ENCODE measurements at places on chromosomes 1 and 21. TPM values are rescaled to one million over a fixed set of nuclear protein-coding genes. Genes with fewer than 3 reads are reported as not detected.

- no peak for DNase-seq
These were observed at the start of gene CROCC for GRCh38 chr1:16921391-16922185. Gene CROCC, plus strand, starts transcription at chr1:16921931. Its CDS starts 88 bp downstream, at chr1:16922019.

DNA sequence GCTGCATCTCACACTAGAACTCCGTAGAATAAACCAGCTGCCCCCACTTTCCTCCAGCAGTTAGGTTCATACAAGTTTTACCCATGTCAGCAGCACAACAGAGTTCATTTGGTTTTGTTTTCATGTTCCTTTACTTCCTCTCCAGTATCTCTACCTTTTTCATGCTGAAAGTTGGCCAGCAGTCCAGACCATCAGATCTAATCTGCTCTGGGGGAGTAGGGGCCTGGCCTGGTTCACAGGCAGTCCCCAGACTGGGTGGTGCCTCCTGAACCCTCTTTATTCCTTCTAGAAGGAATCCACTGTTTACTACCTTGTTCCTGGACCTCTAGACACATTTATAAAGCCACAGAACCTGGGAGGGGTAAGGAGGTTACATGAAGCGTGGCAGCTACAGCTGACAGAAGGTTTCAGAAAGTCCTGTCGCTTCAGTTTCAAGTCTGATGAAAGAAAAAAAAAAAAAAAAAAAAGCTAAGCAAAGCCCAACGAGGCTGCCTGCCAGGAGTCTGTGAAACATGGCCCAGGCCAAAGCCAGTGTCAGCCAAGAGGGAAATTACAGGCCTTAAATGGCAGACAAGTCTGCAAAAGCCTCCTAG lies 184.6 kb upstream of the JUN start:
- DNase-seq, result no peak

DNA sequence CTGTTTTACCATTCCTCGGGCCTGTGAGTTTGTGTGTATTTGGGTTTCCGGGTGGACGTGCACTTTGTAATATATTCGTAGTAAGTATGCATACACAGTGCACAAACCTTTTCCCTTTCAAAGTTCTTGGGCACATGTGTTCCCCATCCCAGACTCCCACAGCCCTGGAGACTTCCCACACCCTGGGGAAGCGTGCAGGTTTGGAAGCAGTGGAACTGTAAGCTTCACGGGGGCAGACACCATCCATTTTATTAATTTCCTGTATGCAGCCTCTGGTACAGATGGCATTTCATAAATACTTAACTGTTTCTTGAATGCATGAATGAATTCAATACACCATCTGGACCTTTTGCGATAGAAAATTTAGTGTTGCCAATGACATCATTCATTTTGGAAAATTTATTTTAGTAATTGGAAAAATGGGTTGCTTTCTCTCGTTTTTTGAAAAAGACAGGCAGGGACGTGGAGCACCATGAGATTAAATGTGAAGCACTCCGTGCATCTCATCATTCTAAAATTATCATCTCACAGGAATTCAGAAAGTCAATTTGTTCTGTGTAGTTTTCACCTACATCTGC lies 10.8 kb downstream of the ETS2 start:
- DNase-seq, result no peak

DNA sequence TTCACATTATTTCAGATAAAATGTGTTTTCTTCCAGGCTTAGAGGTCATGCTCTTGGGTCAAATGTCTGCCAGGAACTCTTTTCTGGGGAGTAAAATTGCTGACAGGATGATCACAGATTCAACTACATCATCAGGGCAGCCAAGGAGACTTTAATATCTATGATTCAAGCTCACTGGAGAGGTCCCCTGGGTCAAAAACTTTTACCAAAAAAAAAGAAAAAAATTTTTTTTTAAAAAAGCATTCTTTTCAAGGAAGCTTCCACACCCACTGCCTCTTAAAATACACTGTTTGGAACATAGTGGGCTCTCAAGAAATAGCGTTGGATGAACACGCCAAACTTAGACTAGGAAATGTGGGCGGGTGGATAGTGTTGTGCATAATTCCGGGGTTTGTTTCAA lies 81.3 kb downstream of the TIAM1 start:
- DNase-seq, result no peak

DNA sequence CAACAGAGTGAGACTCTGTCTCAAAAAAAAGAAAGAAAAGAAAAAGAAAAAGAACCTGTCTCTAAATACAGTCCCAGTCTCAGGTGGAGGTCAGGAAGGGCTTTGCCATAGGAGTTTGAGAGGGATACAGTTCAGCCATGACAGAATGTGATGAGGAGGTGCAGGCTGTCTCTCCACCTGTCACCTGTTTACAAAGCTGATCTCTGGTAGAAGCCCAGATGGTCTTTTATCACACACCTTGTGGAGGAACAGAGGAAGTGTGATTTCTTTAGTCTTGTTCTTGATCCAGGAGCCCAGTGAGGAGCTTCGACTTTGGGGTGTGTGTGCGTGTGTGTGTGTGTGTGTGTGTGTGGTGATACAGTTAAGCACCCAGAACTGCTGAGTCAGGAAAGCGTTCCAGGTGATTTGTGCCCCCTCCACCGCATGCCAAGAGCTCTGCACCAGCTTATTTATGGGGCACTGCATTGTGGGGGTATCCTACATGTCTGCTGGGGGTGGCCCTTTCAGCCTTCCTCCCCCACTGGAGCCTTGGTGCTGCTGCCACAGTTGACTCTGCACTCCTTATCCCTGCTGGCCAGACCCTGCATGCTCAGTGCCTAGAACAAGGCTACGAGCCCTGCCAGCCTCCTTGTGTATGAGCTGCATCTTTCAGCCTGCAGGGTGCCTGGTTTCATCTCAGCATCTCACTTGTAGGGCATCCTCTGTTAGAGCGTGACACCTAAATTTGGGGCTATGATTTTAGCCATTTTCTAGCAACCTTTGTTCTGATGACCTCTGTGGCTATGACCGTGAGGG lies 19.3 kb downstream of the DOP1B start:
- no peak for DNase-seq

DNA sequence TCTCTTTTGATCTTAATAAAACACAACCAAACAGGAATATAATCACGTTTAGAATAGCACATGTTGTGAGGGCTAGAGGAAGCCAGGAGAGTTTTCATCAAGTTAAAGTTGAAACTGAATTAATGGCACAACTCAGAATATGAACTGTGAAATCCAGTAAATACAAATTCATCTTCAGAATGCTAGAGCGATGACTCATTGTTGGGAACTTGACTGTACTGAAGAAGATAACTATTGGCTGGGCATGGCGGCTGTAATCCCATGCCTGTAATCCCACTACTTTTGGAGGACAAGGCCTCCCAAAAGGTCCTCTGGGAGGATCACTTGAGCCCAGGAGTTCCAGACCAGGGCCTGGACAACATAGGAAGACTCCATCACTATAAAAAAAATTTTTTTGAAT lies 8.8 kb downstream of the SYF2 start:
- DNase-seq, result peak; percentile 6

- peak; percentile 89 for DNase-seq
These were observed 84.7 kb downstream of the BRINP2 start for GRCh38 chr1:177255411-177255810.

DNA sequence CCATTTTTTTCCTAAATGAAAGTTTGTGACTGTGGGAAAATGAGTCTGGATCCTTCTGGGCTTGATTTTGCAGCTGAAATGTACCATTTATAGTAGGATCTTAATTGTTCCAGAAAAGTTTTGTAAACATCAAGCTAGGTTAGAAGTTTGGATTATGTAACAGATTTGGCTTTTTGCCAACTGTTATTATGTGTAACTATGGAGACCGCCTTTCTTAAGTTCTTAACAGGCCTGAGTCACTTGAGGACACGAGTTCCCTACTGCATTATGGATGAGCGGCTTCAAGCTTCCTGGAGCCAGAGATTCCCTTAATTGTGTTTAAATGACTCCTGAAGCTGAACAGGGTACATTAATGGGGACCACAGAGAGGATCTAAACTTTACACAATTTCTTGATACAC lies 22.2 kb downstream of the SLC25A33 start:
- peak; percentile 80 for DNase-seq

DNA sequence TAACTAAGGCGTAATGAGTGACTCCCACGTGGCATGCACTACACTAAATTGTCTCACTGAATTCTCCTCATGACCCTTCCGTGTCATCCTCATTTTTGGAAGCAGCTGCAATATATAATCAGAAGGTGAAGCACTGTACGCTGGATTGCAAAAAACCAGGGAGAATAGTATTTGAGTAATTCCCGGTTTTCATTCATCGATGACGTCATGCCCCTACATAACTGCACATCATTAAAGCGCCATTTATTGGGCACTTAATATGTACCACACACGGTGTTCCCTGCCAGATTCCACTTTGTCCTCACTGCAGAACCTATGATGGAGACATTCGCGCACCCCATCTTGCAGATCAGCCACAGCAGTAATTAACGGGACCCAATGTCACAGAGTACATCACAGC lies 41.0 kb downstream of the DHRS3 start:
- no peak for DNase-seq

DNA sequence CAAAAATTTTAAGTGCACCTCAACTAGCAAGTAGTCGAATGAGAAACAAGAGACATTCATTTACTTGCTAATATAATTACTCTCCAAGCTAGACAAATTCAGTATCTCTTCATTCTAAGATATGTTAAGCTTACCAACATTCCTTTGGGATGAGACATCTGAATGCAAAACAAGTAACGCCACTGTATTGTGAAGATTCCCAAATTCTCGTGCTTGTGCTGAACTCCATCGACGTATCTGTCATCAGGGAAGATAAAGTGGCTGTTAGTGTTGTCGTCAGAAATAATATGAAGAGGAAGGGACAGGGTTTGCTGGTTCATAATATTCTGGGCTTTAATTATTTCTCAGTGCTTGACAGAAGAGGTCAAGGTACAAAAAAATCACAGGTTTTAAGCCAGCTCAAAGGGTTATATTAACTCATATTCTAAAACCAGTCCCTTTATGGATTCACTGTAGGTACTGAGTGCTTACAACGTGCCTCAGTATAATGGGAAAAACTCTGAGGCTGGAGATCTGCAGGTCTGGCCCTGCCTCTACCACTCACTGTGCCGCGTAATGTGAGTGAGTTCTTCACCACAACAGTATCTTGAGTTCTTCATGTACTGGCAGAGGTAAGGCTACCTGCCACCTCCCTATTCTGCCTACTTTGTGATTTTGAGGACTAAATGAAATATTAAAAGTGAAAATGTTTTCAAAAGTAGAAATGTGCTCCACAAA lies 42.0 kb downstream of the PCSK9 start:
- peak; percentile 53 for DNase-seq

DNA sequence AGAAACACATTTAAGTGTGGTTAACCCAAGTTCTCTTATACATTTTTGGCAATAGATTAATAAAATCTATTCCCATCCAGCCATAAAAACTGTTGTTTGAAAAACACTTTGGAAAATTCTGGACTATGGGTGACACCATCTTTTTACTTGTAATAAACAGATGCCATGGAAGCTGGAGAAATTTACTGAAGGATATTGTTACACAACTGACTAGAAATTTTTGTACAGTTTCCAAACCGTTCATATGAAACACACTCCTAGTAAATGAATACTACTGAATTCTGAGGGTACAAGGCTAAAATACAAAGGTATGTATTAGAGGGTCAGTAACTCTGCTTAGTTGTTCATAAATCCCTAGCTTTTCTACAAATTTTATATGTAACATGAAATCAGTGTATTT lies 48.7 kb downstream of the TRIM33 start:
- DNase-seq, result no peak

GRCh38 chr1:208581667-208582066 lies 337.5 kb upstream of the PLXNA2 start:
- no peak for DNase-seq

DNA sequence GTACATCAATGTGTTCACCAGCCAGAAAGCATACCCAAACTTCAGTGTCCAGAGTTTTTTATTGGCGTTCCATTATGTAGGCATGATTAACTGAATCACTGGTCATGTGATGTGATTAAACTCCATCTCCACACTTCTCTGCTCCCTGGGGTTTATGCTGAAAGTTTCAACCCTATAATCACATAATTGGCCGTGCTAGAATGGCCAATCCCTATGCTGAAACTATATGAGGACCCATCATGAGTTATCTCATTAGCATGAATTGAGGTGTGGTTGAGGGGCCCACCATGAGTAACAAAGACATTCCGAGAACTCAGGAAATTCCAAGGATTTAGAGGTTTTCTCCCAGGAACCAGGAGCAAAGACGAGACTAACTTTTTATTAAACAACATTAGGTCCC lies 31.8 kb upstream of the FBXO28 start:
- DNase-seq, result no peak

GRCh38 chr21:14870853-14871149 lies 194.0 kb downstream of the NRIP1 start:
- no peak for DNase-seq

Gene SYT2
- not detected for total RNA-seq

Gene ZC3H12A
- 45.3 TPM for total RNA-seq

Gene PEF1
- total RNA-seq, result 88.4 TPM

Gene CYB5RL
- 3.6 TPM for total RNA-seq
